ENCODE measurements at places on chromosomes 7 and 10.

GRCh38 chr7:14859267-14859666 lies 43.3 kb downstream of the DGKB start:
- no peak for DNase-seq

DNA sequence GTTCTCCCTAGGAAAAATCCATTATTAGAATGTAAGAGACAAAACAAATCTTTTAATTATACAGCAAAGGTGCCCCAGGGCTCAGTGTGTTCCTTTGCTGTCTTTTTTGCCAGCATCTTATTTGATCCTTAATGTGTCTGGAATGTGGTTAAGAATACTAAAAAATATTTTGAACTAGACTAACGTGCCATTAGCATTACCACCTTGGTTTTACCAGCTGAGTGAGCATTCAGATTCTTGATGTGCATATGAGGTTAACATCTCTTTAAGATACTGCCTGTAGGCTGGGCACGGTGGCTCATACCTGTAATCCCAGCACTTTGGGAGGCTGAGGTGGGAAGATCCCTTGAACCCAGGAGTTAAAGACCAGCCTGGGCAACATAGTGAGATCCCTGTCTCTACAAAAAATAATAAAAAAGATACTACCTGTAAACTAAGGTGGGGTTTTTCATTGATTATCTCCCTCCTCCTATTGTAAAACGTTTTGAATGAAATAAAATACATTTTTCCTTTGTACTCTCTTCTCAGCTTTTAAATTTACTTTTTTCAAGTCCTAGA lies 96.6 kb downstream of the CCNY start:
- no peak for DNase-seq

DNA sequence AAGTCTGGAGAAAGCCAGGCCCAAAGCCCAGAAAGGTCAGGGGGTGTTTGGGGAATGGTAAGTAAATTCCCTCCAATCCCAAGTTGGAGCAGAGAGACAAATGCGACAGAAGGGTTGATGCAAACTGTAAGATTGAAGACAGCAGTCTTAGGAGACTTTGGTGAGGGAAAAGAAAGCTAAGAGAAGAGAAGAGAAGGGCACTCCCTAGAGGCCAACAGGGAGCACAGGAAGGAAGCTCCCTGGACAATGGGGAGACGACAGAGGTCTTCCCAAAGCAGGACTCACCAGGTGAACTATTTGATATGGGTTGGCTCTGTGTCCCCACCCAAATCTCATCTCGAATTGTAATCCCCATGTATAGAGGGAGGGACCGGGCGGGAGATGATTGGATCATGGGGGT lies 151.5 kb downstream of the KIF20B start:
- no peak for DNase-seq

DNA sequence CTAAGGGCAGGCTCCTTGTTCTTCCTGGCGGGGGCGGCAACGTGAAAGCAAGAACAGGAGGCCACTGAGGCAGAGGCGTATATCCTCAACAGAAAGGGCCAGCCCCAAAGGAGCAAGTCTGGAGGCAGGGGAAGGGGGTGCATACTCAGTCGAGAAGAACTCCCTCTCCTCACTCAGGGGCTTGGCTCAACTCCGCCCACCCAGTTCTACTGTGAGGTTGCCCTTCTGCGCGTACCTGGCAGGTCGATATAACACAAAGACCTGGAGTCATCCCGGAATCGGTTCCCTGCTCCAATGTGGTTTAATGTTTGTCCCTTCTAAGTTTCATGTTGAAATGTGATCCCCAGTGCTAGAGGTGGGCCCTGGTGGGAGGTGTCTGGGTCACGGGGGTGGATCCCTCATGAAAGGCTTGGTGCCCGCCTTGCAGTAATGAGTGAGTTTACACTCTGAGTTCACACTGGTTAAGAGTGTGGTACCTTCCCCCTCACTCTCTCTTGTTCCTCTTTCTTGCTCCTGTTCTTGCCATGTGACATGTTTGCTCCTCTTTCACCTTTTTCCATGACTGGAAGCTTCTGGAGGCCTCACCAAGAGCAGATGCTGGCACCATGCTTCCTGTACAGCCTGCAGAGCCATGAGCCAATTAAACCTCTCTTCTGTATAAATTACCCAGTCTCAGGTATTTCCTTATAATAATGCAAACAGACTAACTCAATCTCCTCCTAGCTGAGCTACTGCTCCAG lies 32.6 kb downstream of the GSDME start:
- no peak for DNase-seq

GRCh38 chr7:49873420-49873819 lies 100.0 kb downstream of the VWC2 start:
- no peak for DNase-seq

GRCh38 chr10:13395540-13395939 lies 47.4 kb upstream of the SEPHS1 start:
- DNase-seq, result no peak

DNA sequence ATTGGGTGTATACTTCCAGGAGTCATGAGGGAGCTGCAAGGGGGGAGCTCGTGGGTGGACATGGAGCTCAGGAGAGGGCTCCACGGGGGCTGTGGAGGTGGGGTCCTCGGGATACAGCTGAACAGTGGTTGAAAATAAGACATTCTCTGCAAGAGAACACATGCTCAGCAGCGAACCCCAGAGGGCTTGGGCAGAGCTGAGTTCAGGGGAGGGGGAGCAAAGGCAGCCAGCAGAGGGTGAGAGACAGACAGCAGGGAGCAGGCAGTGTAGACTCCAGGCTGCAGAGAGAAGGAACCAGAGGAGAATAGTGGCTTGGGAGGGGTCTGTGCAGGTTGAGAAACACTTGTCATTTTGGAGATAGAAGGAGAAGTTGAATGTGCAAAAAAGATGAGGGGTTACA lies 73.0 kb upstream of the LRRC18 start:
- DNase-seq, result no peak

- no peak for DNase-seq
Observed at GRCh38 chr7:33677556-33677955, 227.8 kb upstream of the BMPER start.

- DNase-seq, result no peak
Observed at GRCh38 chr10:125083576-125083920, 76.8 kb downstream of the CTBP2 start.

DNA sequence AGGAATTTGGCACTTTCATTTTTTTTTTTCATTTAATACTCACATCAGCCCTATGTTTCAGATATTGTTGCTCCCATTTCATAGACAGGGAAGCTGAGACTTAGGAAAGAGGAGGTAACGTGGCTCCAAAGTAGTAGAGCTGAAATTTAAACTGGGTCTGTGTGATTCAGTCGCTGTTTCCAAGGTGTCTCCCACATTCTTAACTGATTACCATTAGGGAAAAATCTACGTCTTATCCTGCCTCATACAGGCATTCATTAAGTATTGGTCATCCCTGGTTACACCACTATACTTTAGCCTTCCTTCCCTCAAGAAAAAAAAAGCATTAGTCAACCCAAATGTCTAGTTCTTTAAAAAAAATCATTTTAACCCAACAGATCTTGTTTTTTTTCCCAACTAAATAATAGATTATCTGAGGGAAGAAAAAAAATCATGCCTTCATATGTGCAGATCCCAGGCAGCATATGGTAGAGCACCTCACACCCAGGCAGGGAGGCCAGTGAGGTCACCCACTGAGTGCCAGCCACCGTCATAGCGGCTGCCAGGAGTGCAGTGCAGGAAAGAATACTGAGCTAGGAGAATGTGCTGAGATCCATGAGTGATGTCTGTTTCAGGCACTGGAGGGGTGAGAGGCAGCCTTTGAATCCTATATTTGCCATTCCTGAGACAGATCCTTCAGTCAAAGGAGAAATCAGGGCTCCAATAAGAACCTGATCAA lies 59.0 kb upstream of the SORCS3 start:
- no peak for DNase-seq

GRCh38 chr10:42982891-42983506 lies 93.9 kb upstream of the RET start:
- DNase-seq, result peak; percentile 5

GRCh38 chr10:63281967-63282366 lies 148.8 kb downstream of the NRBF2 start:
- DNase-seq, result no peak

GRCh38 chr10:115129752-115130151 lies 36.6 kb downstream of the ATRNL1 start:
- DNase-seq, result no peak

DNA sequence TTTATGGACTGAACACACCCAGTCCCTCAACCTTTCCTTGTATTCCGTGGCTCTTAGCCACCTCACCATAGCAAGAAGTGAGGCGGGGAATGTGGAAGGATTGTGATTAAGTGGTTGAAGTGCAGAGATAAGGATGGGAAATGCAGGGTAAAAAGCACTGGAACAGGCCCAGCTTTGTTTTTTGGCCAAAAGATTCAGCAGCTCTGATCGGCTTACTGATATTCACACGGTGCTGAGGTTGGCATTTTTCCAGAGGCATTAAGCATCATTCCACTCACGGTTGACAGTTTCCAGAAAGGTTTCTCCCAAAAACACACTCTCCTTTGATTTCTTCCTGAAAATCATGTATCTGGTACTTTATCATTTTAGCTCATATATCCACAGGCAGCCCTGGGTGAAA lies 544.2 kb downstream of the CNTNAP2 start:
- DNase-seq, result no peak

DNA sequence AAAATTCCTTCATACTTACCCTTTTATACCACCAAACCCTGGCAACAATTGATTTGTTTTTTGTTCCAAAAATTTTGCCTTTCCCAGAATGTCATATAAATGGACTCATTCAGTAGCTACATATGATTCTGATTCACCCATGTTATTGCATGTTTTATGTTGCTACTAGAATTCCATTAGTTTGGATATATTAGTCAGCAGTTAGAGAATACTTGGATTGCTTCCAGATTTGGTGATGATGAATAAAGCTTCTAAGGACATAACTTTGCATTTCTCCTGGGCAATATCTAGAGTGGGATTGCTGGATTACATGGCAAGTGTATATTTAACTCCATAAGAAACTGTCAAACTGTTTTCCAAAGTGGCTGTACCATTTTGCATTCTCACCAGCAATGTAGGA lies 806.9 kb downstream of the DNAJB9 start:
- DNase-seq, result no peak

DNA sequence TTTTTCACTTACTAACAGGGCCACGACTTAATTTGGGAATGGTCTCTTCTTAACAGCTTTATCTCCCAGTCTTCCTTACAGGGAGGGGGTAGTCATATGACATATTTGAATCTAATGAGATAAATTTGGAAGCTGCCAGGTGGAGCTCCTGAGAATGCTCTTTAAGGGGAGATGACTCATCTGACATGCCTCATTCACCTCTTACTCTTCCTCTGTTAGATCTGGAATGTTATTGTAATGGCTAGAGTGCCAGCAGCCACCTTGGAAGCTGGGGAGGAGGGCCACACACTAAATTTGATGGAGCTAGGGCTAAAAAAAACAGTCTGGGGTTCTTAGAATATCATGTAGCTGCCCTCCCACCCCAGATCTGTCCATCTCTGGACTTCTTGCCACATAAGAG lies 22.7 kb downstream of the HECW1 start:
- no peak for DNase-seq

DNA sequence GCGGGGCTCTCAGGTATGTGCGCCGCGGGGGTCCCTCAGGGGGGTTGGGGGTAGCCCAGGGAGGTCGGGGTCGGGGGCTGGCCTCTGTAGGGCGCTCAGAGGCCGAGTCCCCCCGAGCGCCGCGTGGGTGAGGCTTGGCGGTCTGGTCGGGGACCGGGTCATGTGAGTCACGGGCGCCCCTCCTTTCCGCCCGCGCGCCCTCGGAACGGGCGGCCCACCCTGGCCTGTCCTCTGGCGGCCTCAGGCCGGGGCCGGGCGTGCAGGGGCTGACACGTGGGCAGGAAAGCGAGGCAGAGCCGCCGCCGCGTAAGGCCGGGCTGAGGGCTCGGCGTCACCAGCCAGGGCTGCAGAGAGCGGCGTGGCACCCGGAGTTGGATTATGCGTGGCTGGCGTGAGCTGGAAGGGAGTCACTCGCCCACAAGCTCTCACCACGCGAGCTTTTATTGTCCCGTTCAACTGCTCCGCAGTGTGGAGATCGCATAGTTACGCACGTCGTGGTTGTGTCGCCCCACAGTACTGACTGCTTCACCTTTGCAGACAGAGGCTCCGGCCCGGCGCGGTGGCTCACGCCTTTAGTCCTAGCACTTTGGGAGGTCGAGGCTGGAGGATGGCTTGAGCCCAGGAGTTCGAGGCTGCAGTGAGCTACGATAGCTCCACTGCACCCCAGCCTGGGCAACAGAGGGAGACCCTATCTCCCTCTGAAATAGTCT lies 385 bp downstream of the SHLD2 start:
- DNase-seq, result peak; percentile 68

DNA sequence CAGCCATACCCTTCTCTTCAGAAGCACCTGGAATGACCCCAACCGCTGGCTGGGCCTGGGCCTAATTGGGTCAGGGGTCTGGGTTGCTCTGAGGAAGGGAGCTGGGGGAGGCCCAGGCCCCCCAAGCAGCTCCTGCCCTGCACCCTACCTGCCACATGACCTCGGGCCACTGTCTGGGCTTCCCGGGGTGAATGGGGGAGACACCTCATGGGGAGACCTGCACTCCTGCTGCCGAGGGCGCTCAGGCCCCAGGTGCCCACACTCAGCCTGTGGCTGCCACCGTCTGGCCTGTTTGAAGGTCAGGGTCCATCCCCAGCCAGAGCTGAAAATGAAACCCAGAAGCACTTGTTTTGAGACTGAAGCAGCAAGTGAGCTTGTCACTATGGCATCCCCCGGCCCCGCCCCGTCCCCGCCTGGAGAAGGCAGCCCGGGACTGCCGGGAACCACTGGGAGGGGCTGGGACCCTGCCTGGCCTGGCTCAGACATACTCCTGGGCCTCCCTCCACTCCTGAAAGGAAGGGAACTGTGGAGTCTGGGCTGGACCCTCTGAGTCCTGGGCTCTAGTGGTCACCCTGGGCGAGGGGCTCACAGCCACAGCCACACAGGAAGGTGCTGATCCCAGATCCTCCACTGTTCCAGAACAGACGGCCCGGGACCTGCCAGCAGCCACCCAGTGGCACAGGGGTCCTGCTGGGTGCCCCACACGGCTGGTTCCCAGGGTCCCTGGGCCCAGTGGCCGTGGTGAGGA lies 7.4 kb upstream of the MICALL2 start:
- DNase-seq, result no peak

GRCh38 chr7:108088729-108089128 lies 41.4 kb downstream of the LAMB4 start:
- DNase-seq, result no peak

DNA sequence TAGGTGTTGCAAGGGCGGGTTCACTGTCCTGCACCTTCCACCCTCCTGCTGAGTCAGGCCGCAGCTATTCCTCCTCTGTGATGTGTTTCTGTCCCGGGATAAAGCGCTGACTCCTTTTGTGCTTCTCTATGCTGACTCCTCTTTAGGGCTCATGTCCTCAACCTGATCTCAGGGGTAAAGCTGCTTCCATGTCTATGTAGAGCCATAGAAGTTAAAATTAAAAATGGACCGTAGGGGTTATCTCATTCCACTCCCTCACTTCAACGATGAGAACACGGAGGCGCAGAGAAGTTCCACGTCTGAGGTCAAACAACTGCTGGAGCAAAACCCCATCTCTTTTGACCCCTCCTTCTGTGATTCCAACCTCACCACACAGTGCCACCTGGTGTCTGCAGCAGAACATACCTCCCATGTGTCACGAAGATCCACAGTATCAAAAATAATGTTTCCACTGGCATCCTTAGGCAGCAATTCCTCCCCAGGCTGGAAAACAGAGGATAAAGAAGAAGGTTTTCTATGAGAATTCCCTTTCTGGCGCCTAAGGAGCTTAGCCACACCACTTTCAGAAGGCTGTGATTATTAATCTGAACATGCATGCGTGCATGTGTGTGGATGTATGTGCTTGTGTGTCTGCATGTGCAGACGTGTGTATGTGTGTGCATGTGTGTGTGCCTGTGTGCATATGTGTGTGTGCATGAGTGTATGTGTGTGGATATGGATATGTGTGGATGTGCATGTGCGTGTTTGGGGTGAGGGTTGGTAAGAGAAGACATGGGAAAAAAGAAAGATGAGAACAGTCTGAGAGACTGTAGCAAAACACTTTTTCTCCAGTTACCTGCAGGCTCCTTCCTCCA lies 81.2 kb upstream of the UCN3 start:
- DNase-seq, result peak; percentile 39

All from progenitor cell of endocrine pancreas (in vitro differentiated cells).